M059J (cell line): ENCODE measurements at places on chromosomes 16 and 17. TPM values are rescaled to one million over a fixed set of nuclear protein-coding genes. Genes with fewer than 3 reads are reported as not detected.

DNA sequence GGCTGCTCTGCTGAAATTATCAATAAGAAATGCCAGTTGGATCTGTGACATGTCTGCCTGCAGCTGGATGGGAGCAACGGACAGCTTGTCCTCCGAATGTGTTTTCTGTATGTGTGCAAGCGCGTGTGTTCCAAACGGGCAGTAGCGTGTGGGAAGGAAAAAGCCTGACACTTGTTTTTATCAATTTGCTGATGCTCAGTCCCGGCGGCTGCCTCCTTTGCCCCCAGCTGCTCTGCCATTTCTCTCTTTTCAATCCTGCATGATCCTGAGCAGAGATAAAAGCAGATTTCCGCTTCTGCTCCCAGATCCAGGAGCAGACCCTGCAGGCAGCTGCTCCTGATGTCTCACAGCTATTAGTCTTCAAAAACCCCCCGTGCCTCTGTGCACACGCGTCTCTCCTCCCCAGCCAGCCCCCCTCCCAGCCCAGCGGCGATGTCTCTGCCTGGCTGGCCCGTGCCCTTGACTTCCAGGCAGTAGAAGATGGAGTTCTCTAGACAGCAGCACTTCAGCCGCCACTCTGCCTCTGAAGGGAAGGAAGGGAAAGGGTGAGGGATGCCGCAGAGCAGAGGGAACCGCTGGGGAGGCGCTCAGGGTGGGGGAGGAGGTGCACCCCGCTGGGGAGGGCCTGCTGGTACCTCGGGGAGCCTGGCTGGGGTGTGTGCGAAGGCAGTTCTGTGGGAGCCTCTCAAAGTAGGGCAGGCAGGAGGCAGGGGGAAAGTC is 4.1 kb downstream of the PRCD start:
- DNase-seq = no peak

Gene CDRT15L2
- not detected in 2 replicates for total RNA-seq

DNA sequence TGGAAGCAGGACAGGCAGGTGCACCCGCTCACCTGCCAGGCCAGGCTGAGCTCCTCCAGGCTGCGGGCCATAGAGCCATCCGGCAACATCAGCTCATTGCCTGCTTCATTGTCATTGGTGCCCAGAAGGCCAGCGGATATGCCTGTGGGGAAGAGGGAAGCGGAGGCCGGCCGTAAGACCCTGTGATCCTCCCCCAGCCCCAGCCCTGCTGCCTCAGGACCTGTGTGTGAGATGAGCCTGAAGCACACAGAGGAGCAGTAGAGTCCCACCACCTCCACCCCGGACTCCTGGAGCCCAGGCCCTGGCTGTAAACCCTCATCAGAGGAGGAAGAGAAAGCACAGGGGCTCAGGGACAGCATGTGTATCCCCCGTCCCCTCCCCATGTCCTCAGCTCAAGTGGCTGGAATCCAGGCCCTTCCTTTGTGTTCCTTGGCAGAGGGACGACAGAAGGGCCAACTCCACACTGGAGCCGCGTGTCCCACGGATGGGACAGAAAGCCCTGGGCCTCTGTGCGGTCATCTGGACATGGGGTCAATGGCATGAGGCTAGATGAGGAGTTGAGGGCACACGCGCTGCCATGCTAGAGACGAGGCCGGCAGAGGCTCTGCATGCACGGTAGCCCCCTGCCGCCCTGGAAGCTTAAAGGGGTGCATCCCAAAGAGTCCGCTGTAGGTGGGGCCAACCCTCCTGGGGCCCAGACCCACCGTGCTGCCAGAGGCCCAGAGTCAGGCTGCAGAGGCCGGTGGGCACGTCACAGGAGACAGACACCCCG is 39.1 kb downstream of the RMI2 start:
- no peak for DNase-seq

- no peak for DNase-seq
These were observed 1.9 kb downstream of the CARD14 start for GRCh38 chr17:80171681-80172080.

- peak; percentile 56 for DNase-seq
These were observed 295.3 kb upstream of the PMFBP1 start for GRCh38 chr16:72467157-72467759.

DNA sequence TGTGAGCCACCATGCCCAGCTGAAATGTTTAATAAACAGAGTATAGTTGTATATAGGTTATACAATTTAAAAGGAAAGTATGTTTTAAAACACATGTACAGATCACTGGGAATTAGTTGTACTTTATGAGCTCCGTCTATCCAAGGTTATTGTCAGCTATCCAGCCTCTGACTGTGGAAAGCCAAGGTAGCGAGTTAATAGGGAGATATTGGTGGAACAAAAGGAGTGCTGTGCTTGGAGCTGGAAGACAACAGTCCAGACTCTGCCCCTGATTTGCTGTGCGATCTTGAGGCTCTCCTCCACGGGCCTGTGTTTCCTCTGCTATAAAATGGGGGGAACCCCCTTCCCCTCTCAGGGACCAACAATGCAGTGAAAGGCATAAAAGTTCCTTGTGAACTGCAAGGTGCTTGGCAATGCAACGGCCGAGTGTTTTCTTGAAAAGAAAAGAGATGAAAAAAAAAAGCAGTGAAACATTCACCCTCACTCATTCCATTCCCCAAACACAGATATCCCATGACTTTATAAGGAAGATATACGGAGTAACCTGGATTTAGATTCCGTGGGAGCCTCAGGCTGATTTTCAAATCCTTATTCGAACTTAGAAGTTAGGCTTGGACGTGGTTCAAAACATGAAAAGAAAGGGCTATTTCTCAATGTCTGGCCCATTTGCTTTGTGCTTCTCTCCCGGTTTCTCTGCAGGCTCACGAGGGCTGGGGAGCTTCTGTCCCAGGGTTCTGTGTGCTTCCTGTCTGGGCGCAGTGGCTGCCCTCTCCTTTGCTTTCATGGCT is 34.1 kb downstream of the CUEDC1 start:
- DNase-seq = peak; percentile 55

Gene REXO5
- 9.5 and 12.8 TPM in 2 replicates for total RNA-seq

- no peak for DNase-seq
These were observed 123.3 kb downstream of the CDK5R1 start for GRCh38 chr17:32609884-32610650.

DNA sequence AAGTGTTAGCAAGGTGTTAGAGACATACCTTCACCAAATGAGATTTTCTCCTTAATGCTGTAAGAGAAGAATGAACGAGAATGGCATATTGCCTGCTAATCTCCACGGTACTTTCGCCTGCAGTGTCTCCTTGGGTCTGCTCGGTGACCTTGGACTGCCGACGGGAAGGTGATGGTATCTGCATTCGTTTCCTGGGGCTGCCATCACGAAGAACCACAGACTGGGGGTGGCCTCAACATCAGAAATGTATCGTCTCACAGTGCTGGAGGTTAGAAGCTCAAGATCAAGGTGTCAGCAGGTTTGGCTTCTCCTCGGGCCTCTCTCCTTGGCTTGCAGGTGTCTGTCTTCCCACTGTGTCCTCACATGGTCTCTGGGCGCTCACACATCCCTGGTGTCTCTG is 86.3 kb upstream of the TNRC6C start:
- DNase-seq = no peak

Gene CTRB2
- not detected in 2 replicates for total RNA-seq

Gene PRCD
- 0.02 and 1.4 TPM in 2 replicates for total RNA-seq

Gene TP53TG3F
- total RNA-seq = not detected in 2 replicates

Gene RNF222
- total RNA-seq = 0.10 TPM in 1 of 2 replicates, not detected in the other
